Stimulated activated CD4-positive, alpha-beta T cell treated with anti-CD3 and anti-CD28 coated beads, Interleukin-2, amount 100 ng/mL, for 48 hours (primary cell): ENCODE measurements at places on chromosomes 1 and 21.

DNA sequence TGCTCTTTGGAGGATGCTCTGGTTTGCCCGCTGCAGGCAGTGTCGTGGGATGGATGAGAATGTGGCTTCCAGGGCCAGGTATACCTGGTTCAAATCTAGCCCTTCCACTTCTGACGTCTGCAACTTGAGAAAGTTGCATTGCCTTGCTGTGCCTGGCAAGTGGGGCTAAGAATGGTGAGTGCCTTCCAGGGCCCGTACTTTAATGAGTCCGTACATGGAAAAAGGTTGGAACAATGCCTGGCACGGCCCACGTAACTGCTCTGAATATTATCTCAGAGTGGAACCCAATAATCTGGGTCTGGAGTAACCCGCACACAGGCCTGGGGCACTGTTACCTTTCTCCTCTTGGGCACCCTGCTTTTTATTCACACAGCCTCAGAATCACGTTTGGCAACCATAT lies 146.7 kb upstream of the EDN2 start:
- DNase-seq = no peak

DNA sequence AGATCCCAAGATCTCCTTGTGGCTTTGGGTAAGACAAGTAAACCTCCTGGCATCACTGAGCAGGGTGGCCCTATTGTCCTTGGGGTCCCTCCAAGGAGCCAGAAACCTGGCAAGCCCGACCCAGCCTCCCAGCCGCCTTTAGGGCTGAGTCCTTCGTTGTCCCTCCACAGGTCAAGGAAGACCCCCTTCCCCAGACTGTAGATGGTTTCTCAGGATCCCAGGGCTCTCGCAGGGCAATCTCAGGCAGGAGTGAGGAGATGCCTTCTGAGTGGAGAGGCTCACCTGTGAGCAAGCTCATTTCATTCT lies 71.6 kb upstream of the CSF3R start:
- no peak for DNase-seq

DNA sequence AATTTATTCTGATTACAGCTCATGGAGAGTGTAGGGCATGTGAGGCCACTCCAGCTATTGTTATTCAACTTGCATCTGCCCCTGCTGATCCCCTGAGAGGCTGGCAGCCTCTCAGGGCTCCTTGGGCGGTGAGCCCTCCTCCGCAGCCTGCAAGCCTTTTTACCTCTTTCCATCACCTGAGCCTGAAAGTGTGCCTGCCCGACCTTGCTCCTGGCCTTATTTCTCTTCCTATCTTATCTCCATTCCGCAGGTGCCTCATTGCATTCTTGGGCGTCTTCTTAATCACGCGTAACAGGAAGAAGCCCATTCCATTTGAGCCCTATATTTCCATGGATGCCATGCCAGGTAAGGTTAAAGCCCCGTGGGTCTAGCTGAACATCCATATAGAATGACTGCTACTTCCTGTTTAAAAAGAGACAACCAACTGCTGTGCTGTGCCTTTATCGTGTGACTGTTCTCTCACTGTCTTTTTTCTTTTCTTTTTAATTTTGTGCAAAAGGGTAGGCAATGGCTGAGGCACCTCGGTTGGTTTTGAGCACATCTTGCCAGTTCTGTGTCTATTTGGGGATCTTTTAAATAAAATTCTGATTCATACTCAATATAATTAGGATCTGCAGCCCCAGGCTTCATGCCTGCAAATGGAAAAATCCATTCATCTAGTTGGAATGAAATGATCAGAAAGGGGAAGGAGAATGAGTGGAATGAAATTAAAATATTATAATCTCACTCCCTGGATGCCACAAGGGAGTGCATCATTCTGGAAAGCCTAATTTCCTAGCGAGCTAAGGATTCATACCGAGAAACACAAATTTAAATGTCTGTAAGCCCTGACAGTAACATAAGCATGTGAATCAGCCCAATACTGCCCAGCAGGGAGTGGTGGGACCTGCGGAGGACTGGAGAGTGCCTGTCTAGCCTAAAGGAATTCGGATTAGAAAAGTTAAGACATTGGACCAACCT lies 38.6 kb upstream of the RCAN3 start:
- DNase-seq = no peak

DNA sequence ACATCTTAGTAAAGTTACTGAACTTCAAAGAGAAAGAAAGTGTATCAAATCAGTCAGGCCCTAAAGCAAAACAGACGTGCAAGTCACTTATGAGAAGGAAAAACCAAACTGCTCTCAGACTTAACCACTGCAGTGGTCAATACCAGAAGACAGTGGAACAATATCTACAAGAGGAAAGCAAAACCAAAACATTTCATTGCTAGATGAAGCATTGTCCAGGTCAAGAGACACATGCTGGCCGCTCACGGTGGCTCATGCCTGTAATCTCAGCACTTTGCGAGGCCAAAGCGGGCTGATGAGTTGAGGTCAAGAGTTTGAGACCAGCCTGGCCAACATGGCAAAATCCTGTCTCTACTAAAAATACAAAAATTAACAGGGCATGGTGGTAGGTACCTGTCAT lies 82.0 kb upstream of the MROH9 start:
- no peak for DNase-seq

DNA sequence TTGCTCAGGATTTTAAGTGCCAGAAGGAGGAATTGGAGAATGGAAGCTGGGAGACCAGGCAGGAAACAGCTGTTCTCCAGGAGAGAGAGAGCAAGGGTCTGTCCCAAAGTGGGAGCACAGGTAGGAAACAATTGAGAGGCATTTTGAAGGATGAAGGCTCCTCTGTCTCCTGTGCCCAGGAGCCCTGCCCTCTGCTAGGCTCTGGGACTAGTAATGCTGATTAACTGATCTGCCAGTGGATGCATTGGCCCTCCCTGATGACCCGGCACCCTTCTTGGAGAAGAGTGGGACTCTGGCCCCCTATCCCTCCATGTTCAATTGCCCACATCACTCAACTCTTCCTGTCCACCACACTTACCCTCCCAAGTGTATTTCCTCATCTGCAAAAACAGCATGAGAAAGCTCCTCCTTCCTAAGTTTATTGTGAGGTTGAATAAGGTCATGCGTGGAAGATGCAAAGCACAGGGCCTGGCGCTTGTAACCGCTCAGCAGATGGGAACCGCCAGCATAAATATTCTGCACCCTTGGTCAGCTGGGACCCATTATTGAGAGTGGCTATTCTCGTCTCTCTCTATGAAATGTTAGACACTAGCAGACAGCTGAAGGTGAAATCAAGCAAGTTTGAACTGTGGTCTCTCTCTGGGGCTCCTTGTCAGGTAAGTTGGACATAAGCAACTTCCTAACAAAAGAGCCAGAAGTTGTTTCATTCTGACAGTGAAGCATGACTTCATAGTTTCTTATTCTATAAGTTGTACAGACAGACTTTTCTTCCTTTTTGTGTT lies 63.0 kb upstream of the ANGPTL1 start:
- DNase-seq = no peak

GRCh38 chr1:14486401-14487201 lies 111.9 kb upstream of the KAZN start:
- no peak for DNase-seq

DNA sequence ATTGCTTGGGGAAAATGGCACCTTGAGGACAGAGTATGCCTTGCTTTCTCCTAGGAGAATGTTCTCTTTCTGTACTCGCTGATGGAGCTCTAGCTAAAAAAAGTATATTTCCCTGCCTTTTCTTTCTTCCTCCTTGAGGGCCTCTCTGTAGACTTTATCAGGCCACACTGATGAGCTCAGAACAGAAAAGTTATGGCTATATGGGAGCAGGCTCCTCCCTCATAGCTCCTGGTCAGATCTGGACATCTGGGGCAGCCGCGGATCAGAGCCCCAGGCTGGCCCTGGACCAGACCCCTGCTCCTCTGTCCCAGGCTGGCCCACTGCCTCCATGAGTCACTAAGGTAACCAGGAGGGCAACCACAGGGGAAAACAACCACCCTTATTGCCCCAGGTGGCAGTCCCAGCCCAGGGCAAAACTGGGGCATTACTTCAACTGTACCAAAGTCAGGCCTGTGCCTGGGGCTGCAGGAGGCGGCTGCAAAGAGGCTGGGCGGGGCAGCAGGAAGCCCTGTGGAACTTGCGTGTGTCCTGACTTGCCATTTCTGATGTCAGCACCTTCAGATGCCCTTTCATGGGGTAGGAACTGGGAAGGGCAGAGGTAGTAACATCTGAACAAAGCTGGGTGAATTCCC lies 26.3 kb upstream of the ZNF648 start:
- DNase-seq = no peak

- no peak for DNase-seq
These were observed 11.9 kb upstream of the TMEM61 start for GRCh38 chr1:54968551-54968950.

DNA sequence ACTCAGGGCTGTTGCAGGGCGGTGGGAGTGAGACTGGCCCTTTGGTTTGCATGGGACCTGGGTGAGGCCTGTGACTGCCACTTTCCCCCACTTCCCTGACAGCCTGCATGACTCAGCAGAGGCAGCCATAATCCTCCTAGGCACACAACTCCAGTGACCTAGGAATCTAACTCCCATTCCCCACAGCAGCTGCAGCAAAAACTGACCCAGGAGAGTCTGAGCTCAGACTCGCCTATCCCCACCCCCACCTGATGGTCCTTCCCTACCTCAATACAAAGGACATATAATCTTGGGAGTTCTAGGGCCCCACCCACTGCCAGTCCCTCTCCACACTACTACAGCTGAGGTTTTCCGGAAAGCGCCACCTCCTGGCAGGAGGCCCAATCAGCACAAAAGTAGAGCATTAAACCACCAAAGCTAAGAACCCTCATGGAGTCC lies 26.7 kb downstream of the NDC1 start:
- peak; percentile 6 for DNase-seq

DNA sequence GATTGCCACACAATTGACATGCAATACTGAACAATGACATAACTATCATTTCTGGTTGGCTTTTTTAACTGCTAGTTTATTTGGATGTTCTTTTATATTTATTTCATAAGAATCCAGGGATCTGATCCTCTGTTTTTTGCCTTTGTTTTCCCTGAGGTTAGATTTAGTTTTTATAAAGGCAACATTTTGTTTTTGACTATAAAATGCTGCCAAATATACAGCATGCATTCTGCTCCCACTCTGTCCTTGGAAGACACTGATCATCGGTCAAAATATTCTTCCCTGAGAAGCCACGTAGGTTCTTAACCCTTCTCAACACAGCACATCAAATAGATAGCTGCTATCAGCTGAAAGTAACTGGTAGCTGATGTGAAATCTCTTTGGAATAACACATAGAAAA lies 52.5 kb downstream of the LYPLAL1 start:
- DNase-seq = no peak

DNA sequence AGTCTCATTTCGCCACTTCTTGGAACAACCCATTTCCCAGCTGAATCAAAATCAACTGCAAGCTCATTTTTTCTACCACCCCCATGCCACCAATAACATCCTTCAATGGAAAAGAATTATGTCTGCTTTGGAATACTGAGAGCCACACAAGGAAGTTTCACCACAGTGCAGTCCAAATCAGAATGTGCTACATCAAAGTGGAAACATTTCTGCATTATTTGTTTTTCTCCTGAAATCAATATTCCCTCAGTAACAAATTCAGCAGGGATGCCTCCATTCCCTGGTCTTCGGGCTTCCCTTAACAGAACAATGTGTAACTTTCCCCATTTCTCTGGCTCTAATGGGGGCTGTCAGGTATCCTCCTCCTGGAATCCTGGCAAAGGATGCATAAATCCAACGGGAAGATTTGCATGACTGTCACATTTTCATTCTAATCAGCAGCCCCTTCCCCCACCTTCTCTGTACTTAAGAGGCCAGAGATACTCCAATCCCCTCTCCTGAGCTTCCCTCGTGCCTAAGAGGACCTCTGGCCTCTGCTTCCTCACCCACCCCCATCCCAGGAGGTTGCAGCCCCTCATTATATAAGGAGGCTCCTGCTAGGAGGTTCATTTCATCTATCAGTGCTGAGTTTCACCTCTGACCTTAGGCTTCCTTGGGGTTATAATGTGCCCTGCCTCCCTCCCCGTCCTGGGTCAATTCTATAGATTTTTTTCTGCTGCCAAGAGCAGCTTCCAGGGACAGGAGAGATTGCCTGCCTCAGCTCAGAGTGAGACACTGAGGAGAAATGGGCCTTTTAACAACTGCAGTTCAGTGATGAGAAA lies 201.1 kb downstream of the OMA1 start:
- DNase-seq = no peak

DNA sequence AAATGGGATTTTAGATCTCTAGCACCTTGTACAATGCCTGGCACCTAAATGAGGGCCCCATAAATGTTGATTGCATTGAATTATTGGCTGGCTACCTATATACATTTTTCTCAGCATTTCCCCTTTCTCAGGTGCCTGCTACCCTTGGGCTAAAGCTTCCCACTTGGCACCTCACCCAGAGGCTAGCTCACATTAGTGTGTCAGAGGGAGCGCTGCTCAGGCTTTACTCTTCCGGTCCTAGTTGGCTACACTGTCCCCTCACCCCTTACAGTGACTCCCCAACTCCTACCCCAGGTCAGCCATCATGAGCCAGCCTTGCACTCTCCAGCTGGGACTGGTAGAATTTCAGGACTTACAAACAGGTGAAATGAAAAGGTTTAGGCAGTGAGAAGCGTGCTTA lies 9.5 kb downstream of the TRAF5 start:
- DNase-seq = no peak

GRCh38 chr1:49394200-49394599 lies 617.5 kb upstream of the BEND5 start:
- DNase-seq = no peak

- no peak for DNase-seq
These were observed 184.4 kb upstream of the KCNK2 start for GRCh38 chr1:214898161-214898560.

GRCh38 chr1:89005286-89006151 lies 13.1 kb upstream of the KYAT3 start:
- no peak for DNase-seq

DNA sequence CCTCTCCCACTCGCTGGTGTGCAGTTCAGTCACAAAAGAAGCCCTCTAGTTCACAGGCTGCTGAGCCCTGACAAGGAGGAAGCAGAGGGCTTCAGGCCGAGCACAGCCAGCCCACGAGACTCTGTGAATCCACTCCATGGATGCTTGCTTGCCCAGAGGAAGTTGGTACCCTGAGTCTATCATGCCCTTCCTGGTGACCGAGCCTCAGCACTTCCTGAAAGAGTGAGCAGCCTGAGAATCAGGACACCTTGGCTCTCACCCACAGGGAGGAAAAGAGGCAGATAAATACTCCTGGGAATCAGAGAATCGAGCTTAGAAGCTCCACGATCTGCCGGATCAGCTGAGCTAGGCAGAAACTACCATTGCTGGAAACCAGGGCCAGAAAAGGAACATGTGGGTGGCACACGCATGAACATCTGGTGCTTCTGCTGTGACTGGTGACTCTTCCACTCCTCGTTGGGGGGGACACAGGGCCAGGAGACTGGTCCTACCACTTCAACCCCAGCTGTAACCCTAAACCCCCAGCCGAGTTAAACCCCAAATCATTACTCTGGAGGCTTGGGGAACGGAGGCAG lies 376.3 kb upstream of the CAMK1G start:
- DNase-seq = no peak
